ENCODE measurements at places on chromosomes 13 and 19. TPM values are rescaled to one million over a fixed set of nuclear protein-coding genes. Genes with fewer than 3 reads are reported as not detected.

Gene ZNF226
- 19.9 TPM for total RNA-seq

Gene LONP1
- 90.7 TPM for total RNA-seq

Gene SERPINE3
- not detected for total RNA-seq

Gene SRRM5
- 0.20 TPM for total RNA-seq

Gene TGFB1
- 13.2 TPM for total RNA-seq

Gene RASGRP4
- 1.2 TPM for total RNA-seq

Gene KCNC3
- 2.5 TPM for total RNA-seq

Gene CCDC169
- 0.27 TPM for total RNA-seq

Gene ERFL
- total RNA-seq: not detected

Gene ATP12A
- total RNA-seq: not detected

Gene NOSIP
- 46.7 TPM for total RNA-seq

Gene LAIR2
- total RNA-seq: not detected

Gene CCDC70
- total RNA-seq: not detected

GRCh38 chr13:50687545-50687944 is 155.9 kb downstream of the DLEU7 start:
- no peak for DNase-seq

DNA sequence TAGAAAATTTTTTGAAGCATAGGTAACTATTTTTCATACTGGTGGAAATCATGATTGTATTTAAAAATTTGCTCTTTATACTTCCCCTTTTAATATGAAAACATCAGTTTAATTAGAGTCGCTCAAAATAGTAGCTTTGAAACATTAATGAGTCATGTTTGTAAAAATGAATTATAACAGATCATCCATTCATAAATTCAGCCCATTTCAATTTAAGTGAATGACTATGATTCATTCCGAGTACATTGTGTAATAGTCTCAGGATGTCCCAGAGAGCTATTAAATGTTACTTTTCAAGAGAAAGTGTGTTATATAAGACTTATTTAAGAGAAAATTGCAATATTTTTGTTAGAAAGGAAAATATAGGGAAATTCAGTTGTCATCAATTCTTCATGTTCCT is 111.0 kb downstream of the FNDC3A start:
- DNase-seq: no peak

DNA sequence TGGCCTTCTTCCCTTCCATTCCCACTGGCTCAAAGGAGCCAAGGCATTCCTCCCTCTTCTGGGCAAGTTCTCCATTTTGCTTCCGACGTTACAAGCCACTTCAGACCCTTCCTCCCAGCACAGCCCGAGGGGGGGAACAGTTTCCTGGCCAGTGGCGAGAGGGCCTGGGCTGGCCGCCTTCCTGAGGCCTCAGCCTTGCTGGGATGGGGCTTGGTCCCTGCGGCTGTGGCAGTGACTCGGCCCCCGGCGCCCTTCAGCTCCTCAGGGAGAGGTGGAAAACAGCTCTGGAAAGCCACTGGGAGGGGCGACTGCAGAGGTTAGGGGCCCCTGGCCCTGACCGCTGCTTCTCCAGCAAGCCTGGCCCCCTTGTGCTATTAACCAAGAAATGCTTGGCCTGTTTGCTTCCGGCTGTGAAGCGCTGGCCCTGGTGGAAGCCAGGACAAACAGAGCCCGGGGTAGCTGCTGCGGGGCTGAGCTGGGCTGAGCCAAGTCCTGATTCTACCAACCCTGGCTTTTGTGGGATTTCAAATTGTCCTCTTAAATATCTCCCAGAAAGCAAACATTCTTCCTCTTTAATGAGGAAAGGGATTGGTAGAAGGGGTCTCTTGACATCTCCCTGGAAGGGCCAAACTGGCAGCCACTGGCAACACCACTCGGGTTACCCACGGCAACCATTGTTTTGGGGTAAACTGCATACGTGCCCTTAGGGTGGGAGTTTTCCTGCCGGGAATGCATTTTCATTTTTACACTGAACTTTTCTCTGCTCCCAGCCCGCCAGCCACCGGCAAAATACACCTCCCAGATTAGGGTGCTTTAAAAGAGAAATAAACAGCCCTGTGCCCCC is 38.7 kb downstream of the C13orf46 start:
- DNase-seq: peak; percentile 34

DNA sequence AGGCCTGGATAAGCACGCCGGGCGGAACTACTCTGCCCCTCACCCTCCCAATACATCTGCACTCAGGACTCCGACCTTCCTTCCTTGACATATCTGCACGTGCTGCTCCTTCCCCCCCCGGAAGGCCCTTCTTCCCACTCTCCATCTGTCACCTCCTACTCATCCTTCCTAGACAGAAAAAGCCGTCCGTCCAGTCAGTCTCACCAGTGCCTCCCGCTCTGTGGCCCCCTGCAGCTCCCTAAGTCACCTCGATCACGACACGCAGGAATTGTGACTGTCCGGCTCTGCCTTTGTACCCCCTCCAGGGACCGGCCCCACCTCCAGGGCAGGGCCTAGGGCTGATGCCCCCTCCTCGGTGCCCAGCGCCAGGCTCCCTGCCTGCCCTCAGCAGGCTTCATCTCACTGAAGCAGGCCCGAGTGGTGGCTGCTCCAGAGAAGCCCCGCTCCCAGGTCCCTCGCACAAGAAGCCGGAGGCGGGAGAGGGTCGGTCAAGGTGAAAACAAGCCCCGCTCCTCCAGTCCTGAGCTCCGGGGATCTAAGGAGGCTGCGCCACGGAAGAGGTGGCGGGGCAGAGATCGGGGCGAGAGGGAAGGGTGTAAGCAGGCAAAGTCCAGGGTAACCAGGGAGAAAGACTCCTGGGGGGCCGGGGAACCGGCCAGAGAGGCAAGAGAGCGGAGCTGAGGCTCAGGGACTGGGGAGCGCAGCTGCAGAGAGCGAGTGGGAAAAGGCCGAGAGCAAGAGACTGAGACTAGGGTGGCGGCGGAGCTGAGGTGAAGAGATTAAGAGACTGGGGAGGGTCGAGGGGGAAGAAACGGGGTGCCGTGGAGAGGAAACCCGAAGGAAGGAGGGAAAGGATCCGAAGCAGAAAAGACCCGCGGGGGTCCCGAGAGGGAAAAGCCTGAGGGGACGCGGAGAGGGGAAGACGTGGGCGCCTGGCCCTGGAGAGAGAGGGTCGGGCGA is 1.1 kb downstream of the PPP6R1 start:
- DNase-seq: no peak

GRCh38 chr19:18999896-19000620 is 33.3 kb downstream of the SUGP2 start:
- DNase-seq: no peak

GRCh38 chr13:47545201-47546024 is 455.7 kb downstream of the SUCLA2 start:
- no peak for DNase-seq

GRCh38 chr19:45016388-45017314 is 15.4 kb downstream of the RELB start:
- DNase-seq: peak; percentile 56

- DNase-seq: no peak
Measured at GRCh38 chr19:35178701-35179100, 24.2 kb downstream of the FXYD5 start.

DNA sequence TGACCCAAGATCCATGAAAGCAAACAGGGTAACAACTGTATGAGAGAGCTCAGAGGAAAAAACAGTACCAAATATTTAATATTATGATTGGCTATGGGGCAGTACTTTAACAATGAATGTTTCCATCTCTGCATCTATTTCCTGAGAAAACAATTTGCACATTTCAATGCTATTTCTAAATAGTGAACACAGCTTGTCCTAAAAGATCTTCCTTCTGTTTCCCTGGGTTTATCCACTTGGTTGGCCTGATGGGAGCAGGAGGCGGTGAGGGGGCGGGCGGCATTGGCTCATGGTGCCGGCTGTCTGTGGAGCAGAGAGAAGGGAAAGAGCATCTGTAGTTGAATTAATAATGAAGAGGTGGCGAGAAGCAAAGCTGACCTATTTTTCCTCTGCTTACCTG is 291.4 kb downstream of the DCLK1 start:
- DNase-seq: no peak

DNA sequence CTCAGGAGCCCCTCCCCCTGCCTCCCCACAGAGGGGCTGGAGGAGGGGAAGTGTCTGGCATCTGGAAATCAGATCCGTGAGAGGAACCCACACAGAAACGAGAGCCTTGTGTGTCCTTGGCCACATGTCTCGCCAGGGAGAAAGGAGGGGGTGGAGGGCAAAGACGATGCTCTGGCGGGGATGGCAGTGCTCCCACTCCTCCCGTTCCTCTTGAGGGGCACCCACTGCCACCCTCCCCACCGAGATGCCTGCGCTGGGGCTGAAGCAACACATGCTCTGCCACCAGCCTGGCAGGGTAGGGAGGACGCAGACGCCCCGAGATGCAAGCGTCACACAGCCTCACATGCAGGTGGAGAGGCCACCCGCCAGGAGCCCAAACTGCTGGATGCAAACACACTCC is 2.8 kb downstream of the ADGRL1 start:
- no peak for DNase-seq

DNA sequence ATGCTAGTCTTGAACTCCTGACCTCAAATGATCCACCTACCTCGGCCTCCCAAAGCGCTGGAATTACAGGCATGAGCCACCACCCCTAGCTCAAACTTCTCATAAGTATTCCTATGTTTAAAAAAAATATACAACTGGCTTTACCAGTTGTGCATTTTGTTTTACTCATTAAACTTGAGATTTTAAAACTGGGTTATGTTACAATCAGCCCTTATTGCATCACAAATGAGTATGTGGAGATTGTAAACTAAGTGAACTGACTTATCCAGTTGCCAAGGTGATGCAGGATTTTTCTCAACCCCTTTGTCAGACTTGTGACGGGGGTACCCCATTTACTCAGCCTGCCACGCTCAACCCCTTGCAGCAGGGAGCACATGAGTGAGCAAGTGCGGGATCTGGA is 14.4 kb upstream of the GTF2F2 start:
- DNase-seq: no peak

DNA sequence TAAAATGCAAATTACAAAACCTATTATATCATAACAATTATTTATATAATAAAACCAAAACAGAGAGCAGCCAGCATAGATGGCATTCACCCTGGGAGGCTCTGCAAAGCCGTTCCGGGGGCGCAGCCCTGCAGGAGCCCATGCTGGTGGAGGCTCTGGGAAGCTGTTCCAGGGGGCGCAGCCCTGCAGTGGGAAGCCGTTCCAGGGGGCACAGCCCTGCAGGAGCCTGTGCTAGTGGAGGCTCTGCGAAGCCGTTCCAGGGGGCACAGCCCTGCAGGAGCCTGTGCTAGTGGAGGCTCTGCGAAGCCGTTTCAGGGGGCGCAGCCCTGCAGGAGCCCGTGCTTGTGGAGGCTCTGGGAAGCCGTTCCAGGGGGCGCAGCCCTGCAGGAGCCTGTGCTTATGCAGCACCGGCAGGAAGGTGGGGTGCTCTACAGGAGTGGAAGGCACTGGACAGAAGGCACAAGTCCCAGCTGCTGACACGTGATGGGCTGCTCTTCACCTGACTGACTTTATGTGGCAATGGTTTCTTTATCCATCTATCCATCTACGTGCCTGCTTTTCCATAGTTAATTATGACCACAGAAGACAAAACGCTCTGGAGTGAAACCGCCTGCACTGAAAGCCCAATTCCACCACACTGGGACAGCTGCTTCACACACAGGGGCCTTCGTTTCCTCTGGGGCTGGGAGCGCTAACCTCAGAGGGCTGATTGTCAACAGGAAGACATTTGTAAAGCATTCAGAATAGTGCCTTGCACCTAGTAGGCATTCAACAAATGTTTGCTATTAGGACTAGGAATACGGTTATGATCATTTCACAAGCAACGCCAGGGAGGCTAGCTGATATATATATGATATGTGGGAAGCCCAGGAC is 23.7 kb downstream of the PCID2 start:
- DNase-seq: no peak

DNA sequence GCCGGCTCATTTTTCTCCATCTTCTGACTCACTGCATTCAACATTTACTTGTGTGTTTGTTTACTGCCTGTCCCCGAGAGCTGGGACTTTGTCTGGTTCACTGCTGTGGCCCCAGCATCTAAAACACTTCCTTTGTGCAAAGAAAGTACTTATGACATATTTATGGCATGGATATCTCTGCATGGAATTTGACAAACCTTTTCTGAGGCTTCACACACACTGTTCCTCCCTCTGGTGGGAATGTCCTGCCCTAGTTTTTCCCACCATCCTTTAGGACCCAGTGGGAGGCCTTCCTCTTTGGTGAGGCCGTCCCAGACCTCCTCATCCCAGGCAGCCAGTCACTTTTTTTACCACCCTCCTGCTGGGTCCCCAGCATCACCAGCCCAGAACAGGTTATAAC is 1.4 kb upstream of the SRRM5 start:
- no peak for DNase-seq

GRCh38 chr13:111970494-111971141 is 96.3 kb upstream of the SOX1 start:
- DNase-seq: no peak

- peak; percentile 60 for DNase-seq
Measured at GRCh38 chr19:51531349-51532315, at the start of gene SIGLEC6. Gene SIGLEC6 (minus strand): TSS chr19:51531670. CDS start chr19:51531648, 22 bp downstream.

DNA sequence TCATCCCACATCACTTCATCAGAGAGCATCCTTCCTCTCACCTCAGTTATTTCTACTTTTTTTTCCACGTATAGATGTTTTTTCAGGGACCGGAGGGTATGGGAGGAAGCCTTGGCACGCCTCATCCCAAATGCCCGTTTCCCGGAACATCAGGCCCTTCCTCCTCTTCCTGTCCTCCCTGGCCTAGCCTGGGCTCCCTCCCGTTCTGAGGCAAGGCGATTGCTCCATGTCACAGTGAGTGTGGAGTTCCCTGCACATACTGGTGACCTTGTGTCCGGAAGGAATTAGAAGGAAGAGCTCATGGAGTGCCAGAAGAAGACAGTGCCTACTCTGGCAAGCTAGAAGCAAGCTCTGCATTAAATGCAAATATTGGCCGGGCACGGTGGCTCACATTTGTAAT is 1.1 kb upstream of the ZNF627 start:
- no peak for DNase-seq

DNA sequence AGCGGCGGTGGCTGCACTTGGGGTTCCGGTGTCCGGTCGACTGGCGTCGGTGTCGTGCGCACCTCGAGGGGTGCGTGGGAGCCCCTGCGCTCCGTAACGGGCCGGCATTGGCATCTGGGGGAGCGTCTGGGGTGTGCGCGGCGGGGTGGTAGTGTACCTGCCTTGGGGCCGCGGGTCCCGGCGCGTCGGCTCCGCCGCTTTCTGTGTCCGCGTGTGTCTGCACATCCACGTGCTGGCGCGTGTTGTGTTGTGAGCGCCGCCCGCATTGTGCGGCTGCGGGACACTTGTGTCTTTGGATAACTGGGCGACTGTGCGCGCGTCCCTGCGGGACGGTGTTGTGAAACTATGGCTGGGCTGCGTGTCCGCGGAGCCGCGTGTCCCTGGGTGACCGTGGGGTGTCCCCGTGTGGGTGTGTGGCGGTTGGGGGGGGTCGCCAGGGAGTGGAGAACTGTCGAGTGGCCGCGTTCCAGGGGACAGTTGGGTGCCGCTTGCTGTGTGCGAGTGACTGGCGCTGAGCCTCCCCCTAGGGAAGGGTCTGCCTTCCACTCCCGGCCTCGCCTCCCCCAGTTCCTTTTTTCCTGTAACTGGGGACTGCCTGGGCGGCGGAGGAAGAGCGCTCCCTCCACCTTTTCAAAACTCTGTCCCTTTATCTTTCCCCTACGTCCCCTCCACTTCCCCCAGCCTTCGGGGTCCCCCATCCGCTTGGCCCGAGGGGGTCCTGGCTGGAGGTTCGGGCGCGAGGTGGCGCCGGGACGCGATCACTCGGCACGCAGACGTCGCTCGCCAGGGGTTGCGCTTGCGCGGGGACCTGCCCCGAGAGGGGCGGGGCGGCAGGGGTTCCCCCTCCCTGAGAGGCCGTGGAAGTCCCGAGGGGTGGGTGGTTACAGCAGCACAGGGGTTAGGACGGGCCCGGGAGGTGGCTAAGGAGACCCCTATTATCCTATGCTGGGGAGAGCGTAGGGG is 5.7 kb upstream of the NFIC start:
- peak; percentile 91 for DNase-seq

- DNase-seq: no peak
Measured at GRCh38 chr13:72139192-72139591, 272.2 kb upstream of the DACH1 start.

All from left ventricle myocardium superior (tissue), 1 donor.